Activated T-cell treated with anti-CD3 and anti-CD28 coated beads, Interleukin-2, amount 50 U/mL, for 72 hours (primary cell): ENCODE measurements at places on chromosomes 2 and 18. TPM values are rescaled to one million over a fixed set of nuclear protein-coding genes. Genes with fewer than 3 reads are reported as not detected.
A peak's percentile ranks its signal among the peaks of the same experiment; 100 is the strongest.

DNA sequence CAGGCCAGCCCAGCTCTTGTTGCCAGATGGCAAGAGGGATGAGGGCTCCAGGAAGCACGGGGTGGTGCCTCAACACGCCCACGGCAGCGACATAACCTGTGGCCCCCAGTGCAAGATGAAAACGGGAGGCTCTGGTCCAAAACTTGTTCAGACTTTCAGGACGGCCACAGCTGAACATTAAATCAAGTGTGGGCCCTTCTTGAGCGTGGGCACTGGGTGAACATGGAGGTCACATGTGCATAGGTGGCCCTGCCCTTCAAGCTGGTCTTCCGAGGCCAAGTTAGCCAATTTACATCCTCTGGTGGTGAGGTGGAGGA, 77.5 kb downstream of the NDUFA10 start:
- peaks cover 11% of the 10 kb centered on the region for H3K4me1 ChIP-seq
- H3K36me3 ChIP-seq, result no peaks in the 10 kb centered on the region
- DNase-seq, result no peak
- no peaks in the 10 kb centered on the region for H3K27me3 ChIP-seq

DNA sequence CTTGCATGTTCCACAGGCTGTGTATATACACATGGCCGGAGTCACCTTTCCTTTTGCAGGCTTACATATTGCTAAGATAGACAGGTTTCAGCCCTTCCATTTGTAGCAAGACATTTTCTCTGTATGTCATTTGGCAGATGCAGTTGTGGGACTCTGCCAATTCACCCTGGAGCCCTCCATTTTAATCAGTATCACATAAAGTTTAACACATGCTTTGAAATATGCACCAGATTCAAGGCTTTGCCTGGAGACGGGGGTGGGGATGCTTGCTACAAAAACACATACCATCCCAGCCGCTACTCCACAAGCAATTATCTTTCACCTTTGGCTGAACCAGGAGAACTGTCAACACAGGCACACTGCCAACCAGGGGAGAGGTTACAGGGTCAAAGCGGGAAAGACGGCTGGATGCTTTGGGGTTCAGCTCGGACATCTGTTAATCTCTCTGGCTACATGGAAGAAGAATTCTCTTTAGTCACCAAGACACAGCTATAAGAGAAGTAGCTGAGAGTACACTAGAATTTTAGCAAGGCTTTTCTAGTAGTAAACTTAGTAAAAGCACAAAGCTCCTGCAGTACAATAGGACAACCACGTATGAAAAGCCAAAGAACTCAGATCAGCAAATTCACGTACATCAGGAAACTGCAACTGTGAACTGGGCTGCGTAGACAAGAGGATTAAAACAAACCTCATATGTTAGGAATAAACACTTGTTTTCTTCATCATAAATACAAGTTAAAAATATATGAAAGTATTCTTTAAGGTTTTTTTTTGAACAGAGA, 130.9 kb downstream of the EXOC6B start:
- no peak for DNase-seq
- no peaks in the 10 kb centered on the region for H3K27me3 ChIP-seq
- no peak overlapping the region for H3K27ac ChIP-seq
- no peaks in the 10 kb centered on the region for H3K4me1 ChIP-seq
- no peaks in the 10 kb centered on the region for H3K36me3 ChIP-seq

- peaks cover 10% of the 10 kb centered on the region for H3K36me3 ChIP-seq
- H3K4me3 ChIP-seq, result no peak overlapping the region
- H3K4me1 ChIP-seq, result peaks cover 5% of the 10 kb centered on the region
- H3K27ac ChIP-seq, result no peak overlapping the region
- H3K27me3 ChIP-seq, result no peaks in the 10 kb centered on the region
- DNase-seq, result no peak
Measured at GRCh38 chr2:233124421-233125080, 64.4 kb downstream of the INPP5D start.

- no peaks in the 10 kb centered on the region for H3K36me3 ChIP-seq
- no peaks in the 10 kb centered on the region for H3K4me1 ChIP-seq
- no peak overlapping the region for H3K27ac ChIP-seq
- H3K4me3 ChIP-seq, result no peak overlapping the region
- no peaks in the 10 kb centered on the region for H3K27me3 ChIP-seq
Measured at GRCh38 chr2:44758591-44758990, 182.9 kb upstream of the SIX3 start.

DNA sequence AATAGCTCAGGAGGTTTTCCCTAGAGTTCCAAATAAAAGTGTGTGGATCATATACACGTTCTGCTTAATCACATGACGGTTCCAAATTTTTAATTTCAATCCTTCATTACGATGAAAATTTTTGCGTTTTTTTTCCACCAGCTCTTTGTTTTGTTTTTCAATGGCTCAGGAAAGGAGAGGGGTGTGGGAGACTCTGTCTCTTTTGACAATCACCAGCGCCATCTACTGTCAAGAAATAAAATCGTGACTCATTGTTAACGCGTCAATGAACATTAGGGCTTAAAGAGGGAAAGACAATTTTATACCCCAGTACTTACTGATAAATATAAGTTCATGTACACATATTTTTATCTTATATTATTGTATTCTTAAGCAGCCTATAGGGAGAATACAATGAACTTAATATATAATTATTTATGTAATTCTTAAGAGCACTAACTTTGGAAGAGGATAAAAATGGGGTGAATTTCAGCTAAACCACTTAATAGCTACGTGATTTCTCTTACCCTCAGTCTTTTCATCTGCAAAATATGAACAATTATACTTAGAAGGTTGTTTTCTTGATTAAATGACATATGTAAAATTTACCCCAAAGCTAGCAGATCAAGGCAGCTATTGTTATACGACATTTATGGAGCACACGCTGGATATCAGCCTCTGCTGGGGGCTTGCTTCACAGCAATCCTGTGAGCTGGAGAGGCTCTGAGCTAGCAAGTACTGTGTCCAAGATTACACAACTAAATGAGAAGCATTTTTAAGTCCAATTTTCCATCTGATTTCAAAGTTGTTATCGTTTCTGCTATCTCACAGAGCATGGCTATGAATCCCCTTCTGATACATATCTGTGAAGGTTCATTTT, 47.4 kb upstream of the RMDN2 start:
- H3K27me3 ChIP-seq, result peaks cover 33% of the 10 kb centered on the region
- DNase-seq, result no peak
- H3K4me3 ChIP-seq, result no peak overlapping the region
- H3K4me1 ChIP-seq, result peaks cover 29% of the 10 kb centered on the region
- no peaks in the 10 kb centered on the region for H3K36me3 ChIP-seq

DNA sequence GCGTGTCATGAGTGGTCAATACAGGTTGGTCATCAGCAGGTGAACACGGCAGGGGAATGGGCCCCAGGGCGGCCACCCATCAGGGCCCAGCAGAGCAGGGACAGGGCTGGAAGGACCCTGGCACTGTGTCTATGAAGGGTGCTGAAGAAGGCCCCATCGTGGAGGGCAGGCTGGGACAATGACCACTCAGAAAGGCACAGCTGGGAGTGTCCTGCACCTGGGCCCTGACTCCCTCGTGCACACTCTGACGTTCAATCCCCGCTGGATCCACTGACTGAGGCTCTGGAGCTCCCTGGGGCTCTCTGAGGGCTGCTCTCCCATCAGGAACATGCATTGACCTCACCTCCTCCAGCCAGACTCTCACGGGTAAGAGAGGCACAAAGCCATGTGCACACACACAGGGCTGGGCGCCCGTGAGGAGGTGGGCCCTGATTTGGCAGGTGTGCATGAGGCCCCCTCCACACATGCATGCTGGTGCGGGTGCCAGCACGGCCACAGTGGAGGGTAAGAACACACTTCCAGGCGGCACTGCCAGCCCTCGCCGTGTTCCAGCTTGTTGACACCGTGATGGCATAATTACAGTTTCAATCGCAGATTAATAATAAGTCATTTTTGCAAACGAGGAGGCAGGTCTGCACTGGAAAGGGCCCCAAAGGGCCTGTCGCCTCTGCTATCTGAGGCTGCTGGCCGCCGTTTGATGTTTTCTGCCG, 58.5 kb downstream of the SMAD7 start:
- H3K4me1 ChIP-seq, result peaks cover 9% of the 10 kb centered on the region
- DNase-seq, result no peak
- H3K4me3 ChIP-seq, result no peak overlapping the region
- H3K36me3 ChIP-seq, result no peaks in the 10 kb centered on the region
- no peaks in the 10 kb centered on the region for H3K27me3 ChIP-seq

GRCh38 chr2:235240574-235240973, 253.3 kb upstream of the AGAP1 start:
- H3K27ac ChIP-seq, result no peak overlapping the region
- H3K36me3 ChIP-seq, result no peaks in the 10 kb centered on the region
- no peak overlapping the region for H3K4me3 ChIP-seq
- H3K4me1 ChIP-seq, result peaks cover 5% of the 10 kb centered on the region

DNA sequence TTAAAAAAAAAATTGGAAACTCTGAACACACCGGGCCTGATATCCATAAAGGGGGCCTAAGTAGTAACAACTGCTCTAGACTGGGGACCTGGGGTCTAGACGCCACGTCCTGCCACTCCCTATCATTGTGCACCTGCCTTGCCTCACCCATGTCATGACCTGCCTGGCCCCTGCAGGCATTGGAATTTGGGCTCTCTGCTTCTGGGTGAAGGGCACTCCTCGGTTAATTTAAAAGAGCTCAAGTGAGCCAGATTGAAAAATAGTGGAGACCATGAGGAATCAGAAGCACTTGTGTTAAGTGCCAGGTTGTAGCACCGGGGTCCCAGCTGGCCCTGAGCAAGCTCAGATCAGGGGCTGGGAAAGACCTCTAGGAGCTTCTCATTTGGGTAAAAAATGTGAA, 48.1 kb downstream of the SLC4A1AP start:
- peaks cover 23% of the 10 kb centered on the region for H3K27me3 ChIP-seq
- no peak overlapping the region for H3K27ac ChIP-seq
- no peak overlapping the region for H3K4me3 ChIP-seq
- H3K36me3 ChIP-seq, result no peaks in the 10 kb centered on the region
- DNase-seq, result no peak

GRCh38 chr18:47903809-47904208, 26.6 kb downstream of the SMAD2 start:
- peaks cover 96% of the 10 kb centered on the region for H3K4me1 ChIP-seq
- H3K4me3 ChIP-seq, result peak overlapping the region; percentile 15
- peak overlapping the region; percentile 92 for H3K27ac ChIP-seq
- no peak for DNase-seq

Gene RAB6C
- 0.14 TPM for total RNA-seq

Gene VWC2L
- not detected for total RNA-seq

Gene FSHR
- not detected for total RNA-seq

Gene GAL3ST2
- 0.53 TPM for total RNA-seq
